ENCODE measurements at places on chromosomes 11 and 22. TPM values are rescaled to one million over a fixed set of nuclear protein-coding genes. Genes with fewer than 3 reads are reported as not detected.

CRYBB2 gene
- polyA plus RNA-seq, result not detected

PLEKHA7 gene
- polyA plus RNA-seq, result 23.5 TPM

NPTXR gene
- 18.8 TPM for polyA plus RNA-seq

OR4X1 gene
- not detected for polyA plus RNA-seq

CNGA4 gene
- polyA plus RNA-seq, result 0.06 TPM

SCN2B gene
- polyA plus RNA-seq, result 5.0 TPM

FAM76B gene
- 5.8 TPM for polyA plus RNA-seq

Data from heart left ventricle (tissue), 16 donors.